ENCODE measurements at places on chromosomes 11 and 22.

DNA sequence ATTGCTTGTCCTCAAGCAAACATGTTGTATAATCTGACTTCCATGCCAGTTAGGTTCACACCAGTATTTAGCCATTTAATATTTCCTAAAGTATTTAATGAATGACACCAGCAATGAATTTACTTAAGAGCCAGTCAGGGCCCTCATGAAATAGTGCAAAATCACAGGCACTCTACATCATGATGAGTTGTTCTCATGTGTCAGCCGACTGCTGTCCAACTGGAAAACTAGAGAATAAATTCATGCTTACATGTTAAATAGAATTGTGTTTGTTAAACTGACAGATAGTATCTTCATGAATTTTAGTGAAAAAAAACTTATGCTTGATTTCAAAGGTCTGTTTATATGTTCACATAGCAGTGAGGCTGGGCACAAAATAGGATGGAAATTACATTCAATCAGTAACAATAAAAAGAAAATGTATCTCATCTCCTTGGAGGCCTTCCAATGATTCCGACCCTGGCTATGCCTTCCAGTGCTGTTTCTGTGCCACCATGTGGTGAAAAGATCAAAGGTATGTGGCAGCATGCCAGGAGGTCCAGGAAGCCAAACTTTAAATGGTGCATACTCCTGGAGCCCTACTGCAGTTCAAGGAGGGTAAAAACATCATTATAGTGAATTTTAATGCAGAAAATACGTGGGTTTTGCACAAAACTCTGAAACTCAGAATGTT, 45.2 kb downstream of the CTSC start:
- no peak for DNase-seq

DNA sequence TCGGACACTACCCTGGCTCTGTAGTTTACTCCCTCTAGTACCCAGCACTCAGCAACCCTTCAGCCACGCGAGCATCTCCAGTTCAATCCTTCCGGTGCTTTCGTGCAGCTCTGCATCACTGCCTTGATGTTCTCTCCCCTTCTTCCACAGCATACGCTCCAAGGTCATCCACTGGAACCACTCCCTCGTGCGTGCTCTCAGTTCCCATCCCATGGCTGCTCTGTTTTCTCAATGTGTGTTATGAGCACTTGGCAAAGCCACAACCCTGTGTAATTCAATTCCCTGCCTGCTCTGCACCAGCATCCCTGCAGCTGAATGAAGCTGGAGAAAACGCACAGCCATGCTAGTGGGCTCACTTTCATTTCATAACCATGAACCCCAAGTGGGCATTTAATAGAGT, 38.5 kb upstream of the NFRKB start:
- no peak for DNase-seq

DNA sequence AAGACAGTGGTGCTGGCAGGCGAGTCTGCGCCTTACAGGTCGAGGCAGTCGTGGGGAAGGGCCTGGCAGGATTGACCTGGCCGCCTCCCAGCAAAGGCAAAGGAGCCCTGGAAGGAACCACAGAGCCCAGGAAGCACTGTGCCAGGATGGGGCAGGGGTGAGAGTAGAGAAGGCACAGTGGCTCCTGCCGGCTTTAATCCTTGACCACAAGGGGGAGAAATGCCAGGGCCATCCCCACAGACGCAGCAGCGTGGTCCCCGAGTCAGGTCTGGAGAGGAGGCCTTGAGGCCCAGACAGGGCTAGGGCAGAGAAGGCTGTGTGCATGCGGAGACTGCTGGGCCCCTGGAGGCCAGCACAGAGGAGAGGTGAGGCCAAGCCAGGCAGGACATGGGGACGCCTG, 9.9 kb upstream of the NDUFS8 start:
- DNase-seq = no peak

- DNase-seq = no peak
These were observed 22.6 kb downstream of the CABIN1 start for GRCh38 chr22:24033731-24034130.

Data from NCI-H774 (cell line).